COLO829 (cell line): ENCODE measurements at places on chromosomes 2 and 18.

GRCh38 chr2:45352506-45352905 is 258.6 kb downstream of the SRBD1 start:
- DNase-seq: no peak

DNA sequence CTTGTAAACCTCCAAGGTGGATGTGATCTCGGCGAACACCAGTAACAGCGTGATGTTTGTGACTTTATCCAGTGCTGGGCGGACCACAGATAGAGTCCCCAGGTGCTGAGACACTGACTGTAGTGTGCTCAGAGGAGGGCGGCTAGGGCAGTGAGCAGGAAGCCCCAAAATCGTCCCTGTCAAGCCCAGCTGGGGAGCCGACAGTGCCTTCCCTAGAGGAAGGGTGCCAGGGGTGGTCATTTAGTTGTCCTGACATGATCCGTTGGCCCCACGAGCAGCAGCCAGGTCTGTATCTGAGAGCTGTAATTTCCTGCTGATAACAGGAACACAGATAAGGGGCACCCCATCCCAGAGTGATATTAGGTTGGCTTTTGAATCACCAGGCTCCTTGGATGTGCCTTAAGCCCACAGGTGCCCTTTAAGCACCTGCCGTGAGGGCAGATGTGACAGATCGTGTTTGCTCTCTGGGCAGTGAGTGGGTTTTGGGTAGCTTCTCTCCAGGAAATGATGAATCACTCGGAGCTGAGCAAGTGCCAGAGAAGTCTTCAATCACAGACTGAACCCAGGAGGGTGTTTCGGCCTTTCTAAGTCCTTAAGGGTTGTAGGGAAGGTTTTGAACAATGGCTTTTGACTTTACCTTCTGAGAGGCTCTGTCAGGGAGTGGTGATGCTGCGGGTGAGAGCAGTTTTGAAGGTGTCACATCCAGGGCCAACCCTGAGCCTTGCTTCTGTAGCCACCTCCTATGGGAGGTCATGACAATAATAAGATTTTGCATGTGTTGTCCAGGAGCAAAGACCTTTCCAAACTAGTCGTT is 7.7 kb downstream of the LPIN1 start:
- peak; percentile 7 for DNase-seq

GRCh38 chr2:75522543-75523312 is 38.0 kb downstream of the EVA1A start:
- DNase-seq: no peak

GRCh38 chr2:67437114-67437513 is 40.0 kb downstream of the ETAA1 start:
- no peak for DNase-seq

- DNase-seq: no peak
Observed at GRCh38 chr2:128986026-128986715, 667.5 kb upstream of the HS6ST1 start.
